ENCODE measurements at places on chromosomes 13 and 19. TPM values are rescaled to one million over a fixed set of nuclear protein-coding genes. Genes with fewer than 3 reads are reported as not detected.

GRCh38 chr13:110549795-110550160 is 11.7 kb downstream of the RAB20 start:
- no peak for DNase-seq

The CALR3 gene
- total RNA-seq = not detected

GRCh38 chr13:91133941-91134802 is 213.3 kb upstream of the MIR17HG start:
- peak; percentile 31 for DNase-seq

- DNase-seq = no peak
Measured at GRCh38 chr13:81058211-81058915, 717.4 kb upstream of the SPRY2 start.

The TSPAN16 gene
- total RNA-seq = not detected

DNA sequence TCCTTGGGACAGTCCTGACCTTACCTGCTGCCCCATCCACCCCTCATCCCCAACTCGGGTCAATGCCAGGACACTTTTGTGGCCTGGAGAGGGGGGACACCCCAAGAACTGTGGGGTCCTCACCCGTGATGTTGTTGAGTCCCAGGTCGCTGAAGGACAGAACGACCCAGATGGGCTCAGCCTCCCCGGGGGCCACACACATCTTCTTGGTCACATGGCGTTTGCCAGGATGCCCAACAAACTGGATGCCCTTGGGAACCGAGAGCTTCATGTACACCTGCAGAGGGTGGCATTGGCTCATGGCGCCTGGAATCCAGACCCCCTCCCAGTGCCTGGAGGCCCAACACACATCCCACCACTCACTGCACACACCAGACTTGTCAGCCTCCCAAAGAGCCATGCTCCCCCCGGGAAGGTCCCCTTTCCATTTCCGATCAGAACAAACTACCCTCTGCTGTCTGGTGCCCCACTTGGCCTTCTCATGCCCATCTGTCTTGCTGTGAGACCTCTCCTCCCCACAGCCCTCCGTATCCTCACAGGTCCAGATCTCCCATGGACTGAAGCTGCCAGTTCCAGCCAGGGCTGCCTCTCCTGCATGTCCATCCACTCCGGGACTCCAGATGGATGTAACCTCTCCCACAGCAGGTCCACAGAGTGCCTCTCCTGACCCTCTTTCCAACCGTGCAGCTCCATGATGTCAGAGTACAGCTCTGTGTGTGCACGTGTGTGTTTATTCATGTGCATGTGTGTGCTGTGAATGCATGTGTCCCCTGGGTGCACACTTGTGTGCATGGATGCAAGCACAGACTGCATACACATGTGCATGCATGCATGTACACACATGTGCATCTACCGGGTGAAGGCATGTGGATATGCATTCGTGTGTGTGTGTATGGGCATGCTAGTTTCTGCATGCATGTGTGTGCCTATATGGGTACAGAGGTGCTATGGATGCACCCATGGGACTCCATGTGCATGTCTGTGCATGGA is 58.4 kb downstream of the F2RL3 start:
- DNase-seq = no peak

The C19orf53 gene
- 223 TPM for total RNA-seq

GRCh38 chr13:35882722-35883497 is 248.3 kb downstream of the DCLK1 start:
- DNase-seq = no peak

The CNMD gene
- total RNA-seq = not detected

DNA sequence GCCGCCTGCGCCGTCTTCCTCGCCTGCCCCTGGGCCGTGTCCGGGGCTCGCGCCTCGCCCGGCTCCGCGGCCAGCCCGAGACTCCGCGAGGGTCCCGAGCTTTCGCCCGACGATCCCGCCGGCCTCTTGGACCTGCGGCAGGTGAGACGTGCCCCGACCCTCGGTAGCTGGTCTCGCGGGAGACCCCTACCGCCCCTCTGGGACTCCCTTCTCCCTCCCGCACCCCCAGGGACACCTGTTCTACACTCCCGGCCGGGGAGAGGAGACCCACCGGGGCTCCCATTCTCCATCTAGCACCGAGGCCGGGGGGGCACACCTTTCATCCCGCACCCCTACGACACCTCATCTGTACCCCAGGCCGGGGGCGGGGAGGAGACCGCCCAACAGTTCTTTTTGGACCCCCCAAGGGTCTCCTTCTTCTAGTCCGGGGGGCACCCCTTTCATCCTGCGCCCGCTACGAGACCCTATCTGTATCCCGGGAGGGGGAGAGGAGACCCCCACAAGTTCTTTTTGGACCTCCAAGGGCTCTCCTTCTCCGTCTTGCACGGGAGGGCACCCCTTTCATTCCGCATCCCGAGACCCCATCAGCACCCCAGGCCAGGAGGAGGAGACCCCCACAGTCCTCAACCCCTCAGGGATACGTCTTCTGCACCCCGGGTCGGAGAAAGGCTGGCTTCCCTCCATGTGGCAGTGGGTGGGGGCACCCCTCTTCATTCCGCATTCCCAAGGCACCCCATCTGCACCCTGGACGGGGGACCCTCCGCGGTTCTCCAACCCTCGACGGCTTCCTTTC is 533 bp downstream of the TNFSF9 start:
- DNase-seq = no peak

DNA sequence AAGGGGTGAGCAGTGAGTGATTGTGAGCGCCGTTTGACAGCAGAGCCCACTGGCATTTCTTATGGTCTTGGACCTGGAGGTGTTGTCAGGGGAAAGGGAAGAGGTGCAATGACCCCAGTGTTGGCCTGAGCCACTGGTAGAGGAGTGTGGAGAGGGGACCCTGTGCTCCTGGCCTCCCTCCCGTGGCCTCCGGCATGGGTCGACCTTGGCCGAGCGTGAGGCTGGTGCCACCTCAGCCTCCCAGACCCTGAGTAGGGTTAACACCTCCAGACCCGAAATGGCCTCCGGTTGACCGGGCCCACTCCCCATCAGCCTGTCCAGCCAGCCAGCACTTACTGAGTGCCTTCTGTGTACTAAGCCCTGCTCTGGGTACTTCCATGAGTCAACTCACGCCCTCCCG is 6.5 kb downstream of the TRAPPC5 start:
- no peak for DNase-seq

The ZNF865 gene
- 0.68 TPM for total RNA-seq

The CLEC17A gene
- not detected for total RNA-seq

The ZNF667 gene
- 1.7 TPM for total RNA-seq

The GDF15 gene
- 1.6 TPM for total RNA-seq

GRCh38 chr13:85236413-85236812 is 562.8 kb downstream of the SLITRK6 start:
- DNase-seq = peak; percentile 2

The NUMBL gene
- total RNA-seq = 13.2 TPM

DNA sequence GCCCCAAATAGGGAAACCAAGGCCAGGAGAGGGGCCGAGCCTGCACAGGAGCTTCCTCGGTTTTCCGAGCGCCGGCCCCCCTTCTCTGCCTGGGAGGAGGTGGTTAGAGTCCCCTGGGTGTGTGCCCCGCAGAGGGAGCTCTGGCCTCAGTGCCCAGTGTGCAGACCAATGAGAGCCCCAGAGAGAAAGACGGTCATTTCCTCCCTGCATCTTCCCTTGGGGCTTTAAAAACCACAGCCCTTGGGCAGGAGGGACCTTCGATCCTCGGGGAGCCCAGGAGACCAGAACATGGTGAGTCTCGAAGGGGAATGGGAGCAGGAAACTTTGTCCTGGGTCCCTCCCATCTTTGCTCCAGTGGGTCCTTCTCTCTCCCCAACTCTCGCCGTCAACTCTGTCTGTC is at the start of gene C5AR1:
TSS of gene C5AR1 (plus strand) at position 254 of the 400 bp plus-strand sequence. CDS start at position 289, 35 bp downstream.
- DNase-seq = peak; percentile 27

GRCh38 chr19:44282846-44283245 is 22.0 kb downstream of the ZNF235 start:
- DNase-seq = no peak

DNA sequence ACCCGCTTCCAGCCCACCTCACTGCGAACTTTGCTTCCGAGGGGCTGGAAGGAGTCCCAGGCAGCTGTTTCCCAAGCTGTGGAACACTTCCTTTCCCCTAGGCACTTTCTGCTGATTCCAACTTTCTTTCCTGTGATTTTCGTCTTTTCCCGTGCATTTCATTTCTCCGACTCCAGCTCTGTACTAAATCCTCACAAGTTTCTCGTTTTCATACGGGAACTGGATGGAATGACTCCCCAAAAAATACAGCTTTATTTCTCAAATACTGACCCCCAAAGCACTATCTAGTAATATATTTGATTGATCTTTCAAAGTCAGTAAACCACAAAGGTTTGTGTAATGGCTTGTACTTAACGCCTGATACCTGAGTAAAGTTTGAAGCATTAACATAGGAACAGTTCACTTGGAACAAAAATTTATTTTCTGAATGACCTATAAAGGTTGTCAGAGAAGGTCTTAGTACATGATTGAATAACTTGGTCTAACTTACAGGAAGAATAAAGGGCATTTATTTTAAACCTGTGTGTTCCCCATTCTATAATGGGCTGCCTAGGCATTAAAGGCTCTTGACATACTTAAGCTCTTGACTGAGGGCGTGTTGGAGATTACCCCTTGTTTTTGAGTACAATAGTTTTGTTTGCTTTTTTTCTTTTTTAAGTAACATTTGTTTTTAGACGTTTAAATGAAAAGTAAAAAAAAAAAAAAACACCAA is 1.3 kb upstream of the PCDH9 start:
- no peak for DNase-seq

GRCh38 chr13:45881353-45881752 is 29.8 kb upstream of the SIAH3 start:
- no peak for DNase-seq

- DNase-seq = no peak
Measured at GRCh38 chr13:112062571-112063570, 4.1 kb upstream of the SOX1 start.

The TGDS gene
- 15.3 TPM for total RNA-seq

The MCEMP1 gene
- total RNA-seq = not detected

GRCh38 chr13:99354371-99354951 is 47.3 kb upstream of the GPR183 start:
- peak; percentile 88 for DNase-seq

DNA sequence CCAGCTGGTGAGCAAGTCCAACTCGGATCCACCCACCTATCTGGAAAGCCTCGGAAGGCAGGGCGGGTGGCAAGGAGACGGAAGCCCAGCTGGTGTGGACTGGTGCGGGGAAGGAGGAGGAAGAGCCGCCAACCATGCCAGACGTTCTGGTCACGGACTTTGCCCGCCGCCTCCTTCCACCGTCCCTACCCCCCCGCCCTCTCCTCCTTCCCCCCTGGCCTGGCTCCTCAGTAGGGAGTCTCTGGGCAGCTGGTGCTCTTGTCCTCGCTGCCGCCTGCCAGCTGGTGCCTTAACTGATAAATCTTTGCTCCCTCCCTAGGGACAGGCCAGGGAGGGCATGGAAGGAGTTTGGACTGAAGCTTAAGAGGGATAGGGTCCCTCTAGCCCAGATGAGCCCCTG is 4.8 kb downstream of the SYNGR4 start:
- no peak for DNase-seq

The ELSPBP1 gene
- not detected for total RNA-seq

DNA sequence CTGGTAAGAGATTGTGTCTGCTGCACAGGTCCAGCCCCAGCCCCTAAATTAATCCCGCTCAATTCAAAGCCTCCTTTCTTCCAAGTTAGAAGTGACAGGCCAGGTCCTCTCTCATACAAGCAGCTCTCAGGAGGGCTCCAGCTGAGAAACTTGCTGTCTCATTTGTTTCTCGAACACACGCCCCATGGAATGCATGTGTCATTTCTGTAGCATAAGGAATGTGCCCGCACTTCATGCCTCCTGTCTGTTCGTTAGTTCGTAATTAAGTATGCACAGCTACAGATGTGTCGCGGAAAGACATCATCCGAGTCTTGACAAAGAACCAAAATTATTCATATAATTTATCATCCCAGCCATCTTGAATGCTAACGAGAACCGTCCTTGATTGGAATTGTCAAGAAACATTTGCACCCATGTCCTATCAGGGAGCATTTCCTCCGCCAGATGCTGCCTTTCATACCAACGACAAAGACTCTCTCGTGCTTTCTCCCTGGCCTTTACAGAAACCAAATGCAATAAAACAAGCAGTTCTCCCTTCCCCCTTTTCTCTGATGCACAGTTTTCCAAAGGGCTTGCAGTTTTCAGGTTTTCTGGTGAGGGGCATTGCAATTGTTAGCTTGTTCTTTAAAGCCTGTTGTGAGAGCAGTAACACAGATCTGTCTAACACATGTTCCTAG is 133.5 kb downstream of the UQCRFS1 start:
- no peak for DNase-seq
